ENCODE measurements at places on chromosomes 7 and 10.

DNA sequence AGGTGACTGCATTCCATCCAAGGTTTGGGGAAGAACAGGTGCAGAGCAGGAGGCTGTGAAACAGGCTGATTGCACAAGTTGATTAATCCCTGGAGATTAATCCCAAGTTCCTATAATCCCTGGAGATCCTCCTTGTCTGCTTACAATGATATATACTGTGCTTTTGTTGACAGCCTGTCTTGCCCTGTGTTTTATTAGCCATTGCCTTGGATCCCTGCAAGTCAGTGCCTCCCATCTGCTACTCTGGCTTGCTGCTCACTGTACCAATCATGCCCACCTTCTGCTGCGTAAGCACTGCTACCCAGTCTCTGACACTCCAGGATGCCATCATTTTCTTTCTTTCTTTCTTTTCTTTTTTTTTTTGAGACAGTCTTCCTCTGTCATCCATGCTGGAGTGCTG is 65.4 kb downstream of the ANKRD61 start:
- no peak for DNase-seq

GRCh38 chr10:89280508-89280907 is 21.3 kb upstream of the IFIT2 start:
- no peak for DNase-seq

- DNase-seq = no peak
These were observed 3.1 kb downstream of the GPER1 start for GRCh38 chr7:1090686-1091643.

- DNase-seq = no peak
These were observed 139.8 kb upstream of the NAMPT start for GRCh38 chr7:106424476-106425016.

- DNase-seq = peak; percentile 48
These were observed 6.7 kb downstream of the ATP6V1F start for GRCh38 chr7:128869138-128869943.

DNA sequence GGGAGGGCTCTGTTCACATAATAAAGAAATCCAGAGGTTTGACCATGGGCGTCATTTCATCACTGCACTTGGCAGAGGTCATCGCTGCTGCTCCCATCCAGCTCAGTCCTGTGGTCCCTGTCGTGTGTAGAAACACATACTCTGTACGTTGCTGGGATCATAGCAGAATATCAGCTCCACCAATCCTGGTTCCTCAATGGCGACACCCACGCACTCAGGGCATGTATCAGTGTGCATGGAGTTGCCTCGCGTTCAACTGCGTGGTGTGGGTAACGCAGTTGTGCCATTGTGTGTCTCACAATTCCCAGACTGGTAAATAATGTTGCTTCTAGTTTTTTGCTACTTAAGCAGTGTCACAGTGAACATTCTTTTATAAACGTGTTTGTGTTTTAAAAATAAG is 111.1 kb downstream of the LHPP start:
- DNase-seq = no peak

DNA sequence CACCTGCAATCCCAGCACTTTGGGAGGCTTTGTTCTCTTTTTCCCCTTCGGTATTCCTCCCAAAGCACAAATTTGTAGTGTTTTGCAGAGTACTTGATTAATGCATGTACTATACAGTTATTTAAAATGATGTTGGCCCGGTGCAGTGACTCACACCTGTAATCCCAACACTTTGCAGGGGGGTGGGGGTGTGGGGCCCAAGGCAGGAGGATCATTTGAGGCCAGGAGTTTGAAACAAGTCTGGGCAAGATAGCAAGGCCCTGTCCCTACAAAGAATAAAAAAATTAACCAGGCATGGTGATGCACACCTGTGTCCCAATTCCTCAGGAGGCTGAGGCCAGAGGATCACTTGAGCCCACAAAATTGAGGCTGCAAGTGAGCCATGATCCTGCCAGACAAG is 26.8 kb upstream of the FOXK1 start:
- DNase-seq = no peak

DNA sequence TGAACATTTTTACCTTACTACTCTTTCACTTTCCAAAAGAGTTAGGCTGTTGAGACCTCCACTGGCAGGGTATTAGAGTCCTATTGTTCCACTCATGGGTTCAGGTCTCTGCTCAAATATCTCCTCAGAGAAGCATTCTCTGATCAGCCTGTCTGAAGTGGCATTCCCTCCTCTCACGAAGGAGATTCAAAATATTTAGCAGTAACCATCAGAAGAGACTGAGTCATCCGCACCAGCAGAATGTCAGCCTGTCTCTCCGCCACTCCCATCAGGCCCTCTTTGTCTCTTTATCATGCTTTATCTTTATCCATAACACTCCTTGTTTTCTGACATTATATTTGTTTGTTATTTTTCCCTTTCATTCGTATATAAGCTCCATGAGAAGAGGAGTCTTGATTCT is 79.1 kb downstream of the AASS start:
- DNase-seq = no peak

DNA sequence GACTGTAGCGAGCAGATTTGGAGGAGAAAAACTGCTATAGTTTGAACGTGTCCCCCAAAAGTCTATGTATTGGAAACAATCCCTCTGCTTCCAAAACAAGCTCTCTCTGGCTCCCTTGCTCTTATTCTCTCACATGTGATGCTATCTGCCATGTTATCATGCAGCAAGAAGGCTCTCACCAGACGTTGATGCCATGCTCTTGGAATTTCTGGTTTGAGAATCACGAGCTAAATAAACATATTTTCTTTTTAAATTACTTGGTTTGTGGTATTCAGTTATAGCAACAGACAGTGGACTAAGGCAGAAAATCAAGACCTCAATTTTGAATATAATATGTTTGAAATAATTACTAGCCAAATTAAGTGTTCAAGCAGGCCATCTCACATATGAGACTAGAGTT is 17.5 kb upstream of the GNAT3 start:
- no peak for DNase-seq

GRCh38 chr10:46556515-46557318 is at the start of gene GPRIN2:
TSS of gene GPRIN2 (minus strand) at chr10:46556658. CDS start at chr10:46550736, 5,922 bp downstream.
- no peak for DNase-seq

DNA sequence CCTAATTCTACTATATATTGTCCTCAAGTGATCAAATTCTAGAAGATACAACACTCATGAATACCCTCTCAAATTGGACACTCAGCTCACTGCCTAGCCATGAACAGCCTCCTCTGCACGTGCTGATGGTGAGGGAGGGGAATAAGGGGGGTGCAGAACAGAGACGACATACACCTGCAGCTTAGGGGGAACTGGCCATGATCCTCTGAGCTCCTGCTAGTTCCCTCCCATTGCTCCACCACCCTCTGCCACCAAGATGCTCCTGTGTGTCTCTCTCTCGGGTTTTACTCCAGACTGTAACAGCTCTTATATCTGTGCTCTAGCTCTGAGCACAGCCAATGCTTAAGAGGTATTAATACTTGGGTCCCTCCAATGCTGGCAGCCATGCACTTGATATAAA is 70.7 kb downstream of the VOPP1 start:
- no peak for DNase-seq

GRCh38 chr7:39888171-39888853 is 61.7 kb upstream of the CDK13 start:
- no peak for DNase-seq

Measured in activated CD4-positive, alpha-beta T cell treated with anti-CD3 and anti-CD28 coated beads, Interleukin-2, Interleukin-6, amounts not matched to agents 100 ng/mL and 50 ng/mL, durations not matched to agents 16 hours and 8 hours (primary cell).